Mononuclear cell (primary cell): ENCODE measurements at places on chromosomes 6 and 20. TPM values are rescaled to one million over a fixed set of nuclear protein-coding genes. Genes with fewer than 3 reads are reported as not detected.

Gene PCK1
- not detected for total RNA-seq

Gene CLDN20
- not detected for total RNA-seq

Gene SLC25A27
- 0.10 TPM for total RNA-seq

Gene HSPA1L
- 2.7 TPM for total RNA-seq

Gene DBNDD2
- total RNA-seq = 6.6 TPM

Gene LPA
- not detected for total RNA-seq

Gene LGSN
- total RNA-seq = not detected

Gene PGC
- 0.10 TPM for total RNA-seq

Gene KIFC1
- total RNA-seq = 0.94 TPM

Gene RAB44
- 1.3 TPM for total RNA-seq

Gene RHAG
- not detected for total RNA-seq

Gene NKX2-4
- total RNA-seq = not detected

Gene HLA-DOA
- 16.2 TPM for total RNA-seq

Gene XKR7
- total RNA-seq = under 0.01 TPM

Gene ABHD16B
- not detected for total RNA-seq

Gene ANGPT4
- not detected for total RNA-seq

Gene SNX9
- 42.3 TPM for total RNA-seq

Gene ECT2L
- not detected for total RNA-seq
